NCI-H2081 (cell line): ENCODE measurements at places on chromosomes 12 and 14.

GRCh38 chr12:24770821-24771220 is 178.1 kb downstream of the BCAT1 start:
- DNase-seq, result no peak

- no peak for DNase-seq
Measured at GRCh38 chr12:127150956-127151355, 1116.0 kb upstream of the TMEM132C start.

DNA sequence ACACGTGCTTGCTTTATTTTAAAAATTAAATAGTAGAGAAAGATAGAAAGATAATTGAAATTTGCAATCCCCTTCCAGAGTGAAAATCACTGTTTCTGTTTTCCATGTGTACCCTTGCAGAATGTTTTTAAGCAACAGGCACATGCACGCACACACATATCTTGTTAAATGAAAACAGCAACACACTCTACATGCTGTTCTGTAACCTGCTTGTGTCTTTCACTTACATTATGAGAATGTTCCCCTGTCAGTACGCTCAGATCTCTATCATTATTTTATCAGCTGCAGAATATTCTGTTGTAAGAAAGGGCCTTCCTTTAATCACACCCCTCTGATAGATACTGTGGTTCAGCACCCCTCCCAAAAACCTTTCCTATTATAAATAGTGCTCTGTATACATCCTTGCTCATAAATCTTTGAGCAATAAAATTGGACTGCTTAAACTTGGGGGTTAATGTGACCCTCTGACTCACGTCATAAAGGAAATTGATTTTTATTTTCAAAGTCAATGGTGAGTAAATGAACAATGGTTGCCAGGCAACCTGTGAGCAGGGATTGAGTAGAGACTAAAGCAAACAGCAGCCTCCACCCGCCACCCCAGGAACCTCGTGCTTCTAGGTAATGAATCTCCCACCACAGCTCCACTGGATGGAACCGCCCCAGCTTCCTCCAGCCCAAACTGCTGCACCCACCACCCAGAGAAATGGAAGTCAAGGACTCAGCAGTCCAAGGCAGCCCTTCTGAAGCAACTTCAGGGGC is 31.9 kb upstream of the CHGA start:
- peak; percentile 90 for DNase-seq

- no peak for DNase-seq
Measured at GRCh38 chr14:64681796-64682710, 22.2 kb upstream of the PLEKHG3 start.

DNA sequence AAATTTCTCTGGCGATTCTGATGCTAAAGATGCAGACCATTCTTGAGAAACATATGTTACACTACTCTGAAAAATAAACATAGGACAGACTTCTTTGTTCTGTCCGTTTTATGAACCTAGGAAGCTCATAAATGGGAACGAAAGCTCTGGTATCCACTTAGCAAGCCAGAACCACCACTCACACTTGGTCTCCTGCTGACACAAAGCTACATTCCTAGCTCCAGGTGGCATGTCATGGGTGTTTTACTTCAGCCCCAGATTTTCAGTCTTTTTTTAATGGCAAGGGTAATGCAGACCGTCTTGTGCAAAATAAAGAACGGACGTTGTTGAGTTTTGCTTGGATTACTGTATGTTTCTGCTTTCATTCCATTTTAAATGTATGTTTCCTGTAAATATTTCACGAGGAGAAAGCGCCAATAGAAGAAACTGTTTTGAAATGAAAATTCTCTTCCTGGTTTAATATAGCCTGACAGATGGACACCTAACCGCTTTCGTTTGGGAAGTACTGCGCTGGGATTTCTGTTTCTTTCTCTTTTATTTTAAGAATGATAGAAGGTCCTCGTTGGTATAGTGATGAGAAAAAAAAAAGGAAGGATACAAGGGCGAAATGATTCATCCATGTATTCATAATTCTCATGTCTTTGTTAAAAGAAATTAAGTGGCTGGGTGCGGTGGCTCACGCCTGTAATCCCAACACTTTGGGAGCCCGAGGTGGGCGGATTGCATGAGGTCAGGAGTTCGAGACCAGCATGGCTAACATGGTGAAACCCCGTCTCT is 871 bp upstream of the COQ5 start:
- peak; percentile 82 for DNase-seq

DNA sequence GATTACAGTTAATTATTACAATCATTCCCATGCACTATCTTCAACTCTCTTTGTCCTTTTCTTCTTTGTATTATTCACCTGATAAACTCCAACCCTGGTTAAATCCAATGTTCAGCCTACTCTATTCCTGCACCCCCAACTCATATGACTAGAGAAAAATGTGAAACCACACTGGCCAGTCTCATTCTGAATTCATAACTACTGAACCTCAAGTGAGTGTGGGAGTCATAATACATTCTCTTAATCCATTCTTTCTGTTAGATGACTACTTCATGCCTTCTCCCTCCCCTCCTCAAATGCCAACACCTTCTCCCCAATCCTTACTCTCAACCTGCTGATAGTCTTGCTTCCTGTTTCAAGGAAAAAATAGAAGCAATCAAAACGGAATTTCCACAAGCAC is 22.3 kb upstream of the ITPR2 start:
- DNase-seq, result no peak

GRCh38 chr12:5066251-5066650 is 22.6 kb downstream of the KCNA5 start:
- DNase-seq, result no peak

DNA sequence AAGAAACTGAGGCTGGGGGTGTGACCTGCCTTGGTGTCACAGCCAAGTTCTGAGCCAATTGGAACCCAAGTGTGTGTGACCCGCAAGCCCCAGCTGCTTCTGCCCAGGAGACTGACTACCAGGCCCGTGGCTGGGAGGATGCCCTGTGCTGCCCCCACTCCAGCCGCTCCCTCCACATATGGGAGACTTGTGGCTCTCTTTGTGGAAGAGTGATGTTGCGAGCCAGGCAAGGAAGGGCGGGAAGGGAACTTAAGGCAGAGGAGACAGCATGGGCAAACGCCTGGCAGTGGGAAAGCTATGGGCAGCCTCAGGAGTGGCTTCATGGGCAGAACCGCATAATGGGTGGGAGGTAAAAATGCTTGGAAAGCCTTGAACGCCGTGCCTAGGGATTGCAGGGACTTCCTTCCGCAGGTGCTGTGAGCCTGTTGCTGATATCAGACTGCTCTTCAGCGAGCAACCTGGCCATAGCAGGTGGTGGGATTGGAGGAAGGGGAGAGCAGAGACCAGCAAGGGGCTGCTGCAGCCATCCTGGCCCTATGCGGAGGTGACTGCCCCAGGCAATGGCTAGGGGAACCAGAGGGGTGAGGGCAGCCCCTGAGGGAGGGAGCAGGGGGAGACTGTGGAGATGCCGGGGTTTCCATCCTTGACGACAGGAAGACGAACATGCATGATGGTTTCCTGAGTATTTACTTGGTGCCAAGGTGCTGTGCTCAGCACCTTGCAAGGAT is 115.7 kb downstream of the LGMN start:
- DNase-seq, result no peak

DNA sequence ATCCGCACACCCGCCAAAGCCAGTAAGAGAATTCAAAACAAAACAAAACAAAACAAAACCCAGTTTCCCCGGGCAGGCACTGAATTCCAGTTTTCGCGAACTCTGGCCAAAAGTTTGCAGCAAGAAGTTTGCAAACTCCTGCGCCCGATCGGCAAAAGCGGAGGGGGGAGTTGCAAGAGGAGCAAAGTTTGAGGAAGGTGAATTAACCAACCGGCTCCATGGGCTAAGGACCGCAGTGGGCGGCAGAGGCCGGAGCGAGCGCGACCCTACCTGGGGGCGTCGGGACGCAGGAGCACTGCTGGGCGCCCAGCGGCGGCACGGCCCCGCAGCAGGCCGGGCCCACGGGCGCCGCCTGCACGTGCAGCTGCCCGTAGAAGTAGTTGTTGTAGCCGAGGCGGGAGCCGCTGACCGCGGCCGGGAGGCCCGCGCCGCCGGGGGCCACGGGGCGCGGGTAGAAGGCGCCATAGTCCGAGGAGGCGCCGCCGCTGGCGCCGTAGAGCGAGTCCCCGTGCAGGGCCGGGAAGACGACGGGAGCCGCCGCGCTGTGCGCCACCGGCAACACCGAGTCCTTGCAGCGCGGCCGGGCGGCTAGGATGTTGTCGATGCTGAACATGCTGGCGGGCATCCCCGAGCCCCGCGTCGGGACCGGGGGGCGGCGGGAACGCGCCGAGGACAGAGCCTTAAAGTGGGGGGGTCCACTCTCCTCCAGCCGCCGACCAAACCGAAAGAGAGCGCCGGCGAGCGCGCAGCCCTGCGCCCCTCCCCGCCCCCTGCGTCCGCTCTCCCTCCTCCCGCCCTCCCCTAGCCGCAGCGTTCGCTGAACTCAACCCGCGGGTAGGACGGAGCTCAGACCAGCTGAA is at the start of gene GSC:
TSS of gene GSC (minus strand) at position 723 of the 860 bp plus-strand sequence. CDS start at position 625, 98 bp downstream.
- DNase-seq, result no peak

DNA sequence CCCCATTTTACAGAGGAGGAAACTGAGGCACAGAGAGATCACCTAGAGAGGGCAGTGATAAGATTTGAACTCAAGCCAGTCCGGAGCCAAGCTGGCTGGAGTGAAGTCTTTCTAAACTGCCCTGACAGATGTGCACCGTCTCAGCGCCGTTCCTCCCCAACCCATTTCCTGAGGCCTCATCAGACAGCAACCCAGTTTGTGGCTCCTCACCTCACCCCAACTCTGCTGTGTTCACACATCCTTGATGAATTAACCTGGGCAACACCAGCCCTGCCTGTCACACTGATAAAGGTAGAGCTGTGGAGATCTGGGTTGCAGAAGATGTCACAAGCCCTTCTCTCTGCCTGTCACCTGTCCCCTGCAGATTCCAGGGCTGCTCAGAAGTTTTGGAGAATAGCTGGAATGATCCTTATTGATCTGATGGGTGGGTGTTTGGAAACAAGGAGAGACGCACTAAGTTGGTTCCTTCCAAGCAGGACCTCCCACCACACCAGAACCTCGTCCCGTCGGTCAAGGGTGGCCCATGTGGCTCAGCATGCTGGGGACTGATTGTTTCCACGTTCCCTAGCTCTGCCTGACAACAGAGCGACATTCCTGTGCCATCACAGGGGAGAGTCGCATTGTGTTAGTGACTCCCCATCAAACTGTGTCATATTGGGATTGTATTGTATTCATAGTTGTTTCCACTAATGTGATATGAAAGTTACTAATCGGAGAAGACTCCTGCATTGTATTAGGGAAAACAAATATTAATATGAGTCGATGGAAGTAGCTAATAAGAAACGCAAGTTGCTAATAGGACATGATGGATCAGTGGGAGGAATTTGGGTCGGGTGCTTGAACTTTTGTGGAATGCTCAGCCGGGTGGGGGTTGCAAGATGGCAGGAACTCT is 200.6 kb downstream of the PHETA1 start:
- no peak for DNase-seq

DNA sequence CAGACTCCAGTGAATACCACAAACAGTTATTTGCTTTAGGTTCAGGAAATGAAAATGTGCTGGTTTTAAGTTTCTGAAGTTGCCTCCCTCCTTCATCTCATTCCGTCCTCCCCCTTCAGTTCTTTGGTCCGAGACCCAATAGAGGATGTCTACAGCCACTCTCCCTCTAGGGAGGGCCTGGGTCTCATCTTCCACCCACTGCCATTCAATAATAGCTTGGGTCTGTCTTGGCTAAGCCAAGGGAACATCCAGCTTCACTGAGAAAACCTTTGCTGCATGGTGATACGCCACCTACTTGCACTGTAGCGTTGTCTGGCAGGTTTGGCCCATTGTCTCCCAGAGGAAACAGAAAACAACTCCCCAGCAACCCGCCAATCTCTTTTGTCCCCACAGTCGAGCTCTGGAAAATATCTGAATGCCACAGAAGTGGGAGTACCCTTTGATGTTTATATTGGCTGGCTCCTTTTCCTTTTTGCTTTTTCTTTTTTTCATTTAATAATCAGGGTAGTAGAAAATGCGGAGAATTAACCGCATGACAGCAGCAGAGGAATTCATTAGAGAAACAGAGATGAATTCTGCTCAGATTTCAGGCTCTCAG is 380.1 kb downstream of the RAD51B start:
- no peak for DNase-seq

- DNase-seq, result no peak
Measured at GRCh38 chr14:32701475-32701874, 237.2 kb upstream of the NPAS3 start.

DNA sequence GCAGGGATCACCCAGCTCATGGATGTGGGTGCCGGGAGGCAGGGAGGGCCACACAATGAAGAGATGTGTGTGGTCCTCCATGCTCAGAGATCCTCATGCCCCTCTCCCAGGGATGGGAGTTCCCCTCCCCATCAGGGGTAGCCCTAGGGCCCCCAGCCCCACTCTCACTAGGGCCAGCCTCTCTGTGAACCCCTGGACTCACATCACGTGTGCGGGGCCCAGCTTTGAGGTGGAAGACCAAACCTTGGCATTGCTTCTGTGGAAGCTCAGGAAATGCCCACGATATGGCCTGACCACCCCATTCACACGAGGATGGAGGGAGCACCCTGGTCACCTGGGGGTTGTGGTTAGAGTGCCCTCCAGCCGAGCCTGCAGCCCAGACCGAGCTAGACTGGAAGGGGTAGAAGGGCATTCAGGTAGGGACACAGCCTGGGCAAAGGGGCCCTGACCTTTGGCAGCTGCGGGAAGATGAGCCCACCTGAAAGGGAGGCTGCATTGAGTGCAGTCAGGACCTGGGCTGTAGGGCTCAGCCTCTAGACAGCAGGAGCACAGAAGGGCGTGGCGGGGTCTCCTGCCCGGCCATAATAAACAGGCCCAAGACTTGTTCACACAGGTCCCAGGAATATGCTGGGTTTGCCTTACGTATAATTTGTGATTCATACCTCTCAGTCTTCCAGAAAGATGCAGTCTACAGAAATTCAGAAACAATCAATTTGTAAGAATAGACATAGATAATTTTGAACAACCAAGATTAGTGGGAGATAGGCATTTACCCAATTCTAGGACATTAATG is 34.8 kb upstream of the RCOR1 start:
- DNase-seq, result no peak

DNA sequence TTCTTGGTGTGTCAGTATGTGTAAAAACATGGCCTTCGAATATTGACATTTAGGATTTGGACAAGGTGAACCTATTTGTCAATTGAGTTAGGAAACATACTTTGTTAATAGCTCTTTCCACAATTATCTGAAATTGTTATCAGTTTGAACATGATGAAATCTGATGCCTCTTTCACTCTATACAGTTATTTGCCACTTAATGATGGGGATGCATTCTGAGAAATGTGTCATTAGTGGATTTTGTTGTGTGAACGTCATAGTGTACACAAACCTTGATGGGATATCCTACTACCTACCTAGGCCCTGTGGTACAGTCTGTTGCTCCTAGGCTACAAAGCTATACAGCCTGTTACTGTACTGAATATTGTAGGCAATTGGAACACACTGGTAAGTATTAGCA is 4.8 kb downstream of the TULP3 start:
- DNase-seq, result no peak

- DNase-seq, result no peak
Measured at GRCh38 chr12:120468821-120469449, 613 bp downstream of the SRSF9 start.
